Activated naive CD4-positive, alpha-beta T cell (primary cell): ENCODE measurements at places on chromosomes 7 and 10.

DNA sequence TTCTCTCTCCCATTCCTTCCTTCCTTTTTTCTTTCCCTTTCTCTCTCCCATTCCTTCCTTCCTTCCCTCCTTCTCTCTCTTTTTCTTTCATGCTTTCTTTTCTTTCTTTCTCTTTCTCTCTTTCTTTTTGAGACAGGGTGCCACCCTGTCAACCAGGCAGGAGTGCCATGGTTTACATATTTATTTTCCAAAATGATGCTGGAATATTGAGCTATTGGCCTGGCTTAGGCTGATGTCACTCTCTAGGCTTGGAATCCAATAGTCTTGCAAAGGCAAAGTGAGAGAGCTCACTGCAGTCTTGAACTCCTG, 159.1 kb downstream of the BAMBI start:
- DNase-seq: no peak

DNA sequence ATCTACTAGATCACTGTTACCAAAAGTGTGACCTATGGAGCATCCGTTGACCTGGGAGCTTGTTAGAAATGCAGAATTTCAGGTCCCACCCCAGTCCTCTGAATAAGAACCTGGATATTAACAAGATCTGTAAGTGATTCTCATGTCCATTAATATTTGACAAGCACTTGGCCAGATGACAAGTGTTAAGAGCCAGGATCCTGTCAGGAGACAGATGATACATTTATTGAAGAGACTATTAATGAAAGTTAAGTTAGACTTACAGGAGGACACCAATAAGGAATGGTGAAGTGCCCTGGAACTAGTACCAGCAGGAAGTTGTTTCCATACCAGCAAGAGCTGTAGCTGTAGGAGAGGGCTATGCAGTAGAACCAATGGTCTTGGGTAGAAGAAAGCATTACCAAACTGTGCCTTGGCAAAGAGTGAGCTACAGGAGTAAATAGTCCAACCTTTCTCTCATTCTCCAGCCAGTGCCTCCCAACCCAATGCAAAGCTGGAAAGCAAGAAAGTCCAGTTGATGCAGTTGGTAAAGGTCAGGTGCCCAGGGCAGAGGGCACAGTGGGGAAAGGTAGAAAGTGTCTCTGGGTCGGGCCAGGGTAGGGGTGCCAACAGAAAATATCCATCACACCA, 35.3 kb upstream of the ADD3 start:
- no peak for DNase-seq

DNA sequence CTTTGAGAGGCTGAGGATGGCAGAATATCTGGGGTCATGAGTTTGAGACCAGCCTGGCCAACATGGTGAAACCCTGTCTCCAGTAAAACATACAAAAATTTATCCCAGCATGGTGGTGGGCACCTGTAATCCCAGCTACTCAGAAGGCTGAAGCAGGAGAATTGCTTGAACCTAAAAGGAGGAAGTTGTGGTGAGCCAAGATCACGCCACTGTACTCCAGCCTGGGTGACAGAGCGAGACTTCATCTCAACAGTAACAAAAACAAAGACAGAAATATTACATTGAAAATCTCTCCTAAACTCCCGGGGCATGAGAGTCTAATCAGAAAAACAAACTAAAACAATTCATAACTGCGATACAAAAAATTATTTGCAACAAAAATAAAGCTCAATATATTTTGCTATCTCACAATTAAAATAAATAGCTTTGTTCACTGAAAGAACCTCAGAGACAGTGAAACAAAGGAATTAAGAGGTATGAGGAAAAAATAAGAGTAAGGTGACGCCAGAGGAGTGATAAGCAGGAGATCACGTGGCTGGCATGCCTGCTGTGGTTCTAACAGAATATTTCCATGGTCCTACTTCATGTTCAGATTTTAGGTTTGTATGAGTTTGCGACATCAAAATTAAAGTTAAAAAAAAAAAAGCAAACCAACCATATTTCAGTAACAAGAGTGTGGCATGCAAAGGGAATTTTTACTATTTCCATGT, 527.7 kb upstream of the POM121L12 start:
- no peak for DNase-seq

- DNase-seq: no peak
Measured at GRCh38 chr7:154696556-154696955, 306.4 kb downstream of the PAXIP1 start.

DNA sequence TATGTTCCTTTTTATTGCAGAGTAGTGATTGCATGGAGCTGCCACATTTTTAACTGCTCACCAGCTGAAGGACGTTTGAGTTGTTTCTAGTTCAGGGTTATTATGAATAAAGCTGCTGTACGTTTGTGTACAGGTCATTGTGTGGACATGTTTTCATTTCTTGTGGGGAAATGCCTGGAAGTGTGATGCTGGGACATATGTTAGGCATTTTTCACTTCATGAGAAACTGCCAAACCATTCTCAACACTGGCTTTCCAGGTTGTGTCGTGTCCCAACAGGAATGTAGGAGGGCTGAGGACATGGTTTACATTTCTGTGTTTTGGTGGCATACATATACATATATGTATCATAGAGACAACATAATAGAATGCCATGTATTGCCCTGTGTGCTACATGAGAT, 73.0 kb downstream of the NEURL1 start:
- no peak for DNase-seq

- no peak for DNase-seq
Measured at GRCh38 chr10:68606918-68607317, 46.8 kb downstream of the TET1 start.

DNA sequence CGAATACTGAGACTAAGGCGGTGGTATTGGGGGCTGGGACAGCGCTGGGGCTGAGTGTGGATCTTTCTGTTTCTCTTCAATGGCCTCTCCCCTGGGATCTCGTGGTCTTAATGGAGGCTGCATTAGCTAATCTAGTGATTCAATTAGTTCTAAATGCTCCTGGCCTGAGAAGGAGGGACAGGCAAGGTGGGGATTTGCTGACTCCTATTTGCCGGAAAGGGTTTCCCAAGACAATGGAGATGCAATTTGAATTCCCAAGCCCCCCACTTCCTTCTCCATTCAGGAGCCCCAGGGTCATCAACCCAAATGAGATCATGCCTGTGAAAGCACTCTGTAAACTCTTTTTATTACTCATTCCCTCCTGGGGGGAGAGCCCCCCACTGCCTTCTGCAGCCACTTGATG, 111.7 kb upstream of the PLXNA4 start:
- DNase-seq: no peak

DNA sequence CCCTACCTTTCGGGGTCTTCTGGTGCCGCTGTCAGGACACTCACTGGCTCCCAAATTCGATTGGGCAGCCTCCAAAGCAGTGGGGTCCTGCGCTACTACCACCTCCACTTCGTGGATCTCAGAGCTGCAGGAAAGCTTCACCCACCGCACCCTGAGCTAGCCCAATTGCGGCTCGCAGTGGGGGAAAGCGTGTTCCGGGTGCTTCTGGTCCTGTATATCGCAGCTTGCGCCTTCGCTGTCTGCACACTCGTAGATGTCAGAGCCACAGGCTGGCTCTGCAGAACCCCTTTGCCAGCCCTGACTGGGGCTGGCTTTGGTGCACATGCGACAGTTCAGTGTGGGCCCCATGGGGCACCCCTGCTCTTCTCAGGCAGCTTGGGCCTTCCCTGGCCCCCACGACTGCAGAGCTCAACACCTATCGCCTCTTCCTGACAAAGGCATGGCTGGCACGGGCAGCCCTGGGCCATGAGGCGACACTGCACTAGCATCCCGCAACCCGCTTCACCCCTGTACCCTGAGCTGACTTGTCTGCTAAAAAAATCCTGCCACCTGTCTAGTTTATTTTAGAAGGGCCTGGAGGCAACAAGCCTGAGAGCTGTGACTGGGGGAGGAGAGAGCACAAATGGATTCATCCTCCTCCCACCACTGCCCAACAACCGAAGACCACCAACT, 78.7 kb upstream of the ABI1 start:
- DNase-seq: no peak

DNA sequence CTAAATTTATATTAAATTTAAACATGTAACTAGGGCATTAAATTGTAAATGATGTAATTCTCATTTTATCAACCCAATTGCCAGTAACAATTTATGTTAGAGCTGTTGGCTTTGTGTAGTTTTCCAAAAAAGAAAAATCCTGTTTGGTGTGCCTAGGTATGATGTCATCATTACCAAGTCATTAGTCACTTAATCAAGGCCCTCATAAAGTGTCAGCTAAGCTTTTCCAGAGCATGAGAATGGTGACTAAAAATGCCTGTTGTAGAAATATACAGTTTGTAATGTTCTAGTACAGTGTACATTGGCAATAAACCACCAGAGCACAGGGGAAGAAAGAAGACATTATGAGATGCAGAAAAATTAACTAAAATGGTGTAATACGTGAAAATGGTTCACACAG, 593.8 kb upstream of the ANKRD30A start:
- no peak for DNase-seq

DNA sequence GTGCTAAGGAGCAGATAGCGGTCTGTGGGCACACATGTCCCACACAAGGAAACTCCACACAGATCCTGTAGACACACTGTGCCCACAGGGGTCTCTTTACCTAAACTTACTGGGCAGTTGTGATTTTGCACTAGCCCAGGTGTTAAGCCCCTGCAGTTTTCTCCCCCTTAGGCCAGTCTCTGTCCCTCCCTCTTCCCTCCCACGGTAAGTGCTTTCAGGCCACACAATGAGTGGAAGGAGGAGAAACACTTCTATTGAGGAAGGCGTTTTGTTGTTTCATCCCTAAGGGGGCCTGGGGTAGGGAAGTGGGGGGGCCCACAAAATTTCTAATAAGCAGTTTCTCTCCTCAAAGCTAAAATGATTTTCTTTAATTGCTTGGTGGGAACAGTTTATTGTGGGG, 51.4 kb downstream of the FBXW4 start:
- no peak for DNase-seq

DNA sequence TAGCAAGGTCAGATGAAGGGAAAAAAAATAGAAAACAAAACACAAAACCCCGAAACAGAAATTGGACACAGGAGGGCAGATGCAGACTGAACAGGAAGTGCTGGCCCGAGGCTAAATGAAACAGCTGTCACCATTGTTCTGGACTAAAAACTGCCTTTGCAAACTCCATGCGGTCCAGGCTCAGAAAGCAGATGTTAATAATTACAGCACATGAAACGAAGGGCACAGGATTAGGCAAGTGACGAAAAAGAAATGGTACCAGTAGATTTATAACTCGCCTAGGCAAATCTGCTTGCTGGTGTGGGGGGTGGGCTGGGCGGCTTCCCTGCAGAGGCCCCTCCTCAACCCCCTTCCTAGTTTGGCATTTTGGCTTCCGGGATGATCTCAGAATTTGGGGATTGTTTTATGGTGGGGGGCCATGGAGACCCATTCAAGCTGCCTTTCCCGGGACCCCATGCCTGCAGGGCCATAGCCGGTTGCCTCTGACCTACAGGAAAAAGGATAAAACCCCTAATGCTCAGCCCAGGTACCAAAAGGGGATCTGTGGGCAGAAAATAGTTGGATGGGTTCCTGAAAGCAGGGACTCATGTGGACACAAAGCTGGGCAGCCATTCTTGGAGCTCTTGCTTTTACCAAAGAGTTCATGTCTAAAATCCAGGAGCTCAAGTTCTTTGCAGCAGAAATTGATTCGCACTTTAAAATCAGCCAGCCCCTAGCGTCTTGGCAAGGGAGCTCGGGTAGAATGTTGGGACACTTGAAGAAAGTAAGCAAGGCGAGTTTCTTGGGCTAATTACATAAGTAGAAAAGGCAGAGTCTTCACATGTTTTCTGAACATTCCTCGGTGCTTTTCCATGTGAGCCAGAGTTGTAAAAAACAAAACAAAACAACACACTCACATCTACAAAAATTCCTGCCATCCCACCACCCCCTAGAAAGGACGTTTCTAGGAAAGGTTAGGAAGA, 39.0 kb upstream of the EMX2 start:
- no peak for DNase-seq
